T-helper 2 cell (primary cell): ENCODE measurements at places on chromosomes 11 and 22.

- no peak for DNase-seq
These were observed 19.7 kb upstream of the RAB38 start for GRCh38 chr11:88194990-88195389.

DNA sequence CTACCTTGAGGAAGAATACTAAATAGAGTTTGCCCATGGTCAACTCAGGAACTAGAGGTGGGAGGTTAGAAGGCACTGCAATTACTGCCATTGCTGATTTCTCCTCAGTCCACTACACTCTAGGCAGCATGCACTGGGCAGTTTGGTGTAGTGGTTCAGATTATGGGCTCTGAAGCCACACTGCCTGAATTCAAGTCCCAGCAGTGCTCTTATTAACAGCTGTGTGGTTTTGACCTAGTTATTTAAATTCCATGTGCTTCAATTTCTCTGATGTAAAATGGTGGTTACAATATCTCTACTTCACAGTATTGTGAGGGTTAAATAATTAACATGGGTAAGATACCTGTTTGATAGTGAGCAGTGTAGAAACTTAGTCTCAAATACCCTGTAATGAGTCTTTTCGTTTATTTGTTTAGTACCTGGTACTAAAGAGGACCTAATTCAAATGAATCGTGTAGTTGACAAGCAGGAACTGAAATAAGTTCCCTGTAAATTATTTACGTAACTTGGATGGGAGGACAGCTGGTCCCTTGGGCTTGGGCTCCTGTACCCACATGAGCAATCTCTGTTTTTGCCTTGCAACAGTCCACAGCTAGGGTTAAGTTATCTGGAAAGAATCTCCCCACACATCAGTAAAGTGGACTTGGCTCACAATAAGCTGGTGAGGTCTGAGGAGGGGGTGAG lies 17.8 kb downstream of the PRR5L start:
- no peak for DNase-seq

GRCh38 chr11:44905131-44905866 lies 45.4 kb downstream of the TP53I11 start:
- DNase-seq: no peak

DNA sequence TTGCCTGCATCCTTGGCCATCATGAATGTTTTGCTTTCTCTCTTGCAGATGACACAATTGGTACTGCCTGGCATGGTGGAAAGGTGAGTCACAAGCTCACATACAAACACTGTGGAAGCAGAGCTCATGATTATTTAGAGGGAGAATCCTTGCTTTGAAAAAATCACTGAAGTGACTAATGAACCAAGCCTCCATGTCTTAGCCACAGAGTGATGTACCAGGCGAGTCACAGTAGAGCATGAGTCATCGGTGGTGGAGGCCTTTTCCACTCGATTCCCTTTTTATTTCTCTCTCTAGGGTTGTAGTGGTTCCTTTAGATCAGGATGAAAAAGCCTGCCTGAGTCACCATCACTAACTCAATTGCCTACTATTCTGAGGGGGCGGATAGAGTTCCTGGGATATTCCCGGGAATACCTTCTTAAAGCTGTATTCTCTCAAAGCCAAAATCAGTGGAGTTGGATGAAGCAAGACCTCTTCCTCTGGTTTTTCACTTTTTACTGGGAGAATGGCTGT lies 49.6 kb upstream of the ALKBH3 start:
- DNase-seq: no peak

GRCh38 chr11:36750349-36750748 lies 152.3 kb upstream of the RAG2 start:
- no peak for DNase-seq

GRCh38 chr11:114496915-114497314 lies 57.6 kb downstream of the REXO2 start:
- no peak for DNase-seq

DNA sequence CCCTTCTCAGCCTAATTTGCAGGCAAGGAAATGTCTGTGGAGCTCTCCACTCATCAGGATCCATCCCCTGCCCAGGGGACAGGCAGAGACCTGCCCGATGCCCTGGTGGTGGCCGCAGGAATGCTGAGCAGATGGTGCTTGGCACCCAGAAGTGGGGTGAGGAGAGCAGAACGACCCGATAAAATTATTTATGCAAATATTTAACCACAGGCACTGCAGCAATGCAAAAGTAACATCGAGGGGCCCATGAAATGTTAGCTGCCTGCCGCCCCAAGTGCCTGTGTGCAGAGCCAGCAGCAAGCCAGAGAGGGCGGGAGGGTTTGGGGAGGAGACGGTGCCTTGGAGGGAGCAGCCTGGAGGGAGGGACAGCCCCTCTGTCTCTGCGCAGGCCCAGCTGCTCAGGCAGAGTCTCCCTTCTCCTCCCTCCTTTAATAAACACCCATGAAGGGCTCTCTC lies 205.5 kb downstream of the CTTN start:
- DNase-seq: no peak

DNA sequence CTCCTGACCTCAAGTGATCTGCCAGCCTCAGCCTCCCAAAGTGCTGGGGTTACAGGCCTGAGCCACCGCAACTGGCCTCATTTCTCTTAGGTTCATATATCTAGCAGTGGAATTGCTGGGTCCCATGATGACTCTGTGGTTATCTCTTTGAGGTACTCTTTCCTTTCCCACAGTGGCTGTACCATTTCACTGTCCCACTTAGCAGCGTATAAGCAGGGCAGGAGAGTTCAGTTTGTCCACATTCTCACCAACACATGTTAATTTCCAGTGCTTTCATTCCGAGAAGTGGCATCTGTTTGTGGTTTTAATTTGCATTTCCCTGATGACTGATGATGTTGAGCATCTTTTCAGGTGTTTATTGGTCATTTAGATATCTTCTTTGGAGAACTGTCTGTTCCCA lies 16.4 kb downstream of the PRR5 start:
- no peak for DNase-seq

GRCh38 chr11:35740061-35740799 lies 77.7 kb downstream of the TRIM44 start:
- DNase-seq: no peak

DNA sequence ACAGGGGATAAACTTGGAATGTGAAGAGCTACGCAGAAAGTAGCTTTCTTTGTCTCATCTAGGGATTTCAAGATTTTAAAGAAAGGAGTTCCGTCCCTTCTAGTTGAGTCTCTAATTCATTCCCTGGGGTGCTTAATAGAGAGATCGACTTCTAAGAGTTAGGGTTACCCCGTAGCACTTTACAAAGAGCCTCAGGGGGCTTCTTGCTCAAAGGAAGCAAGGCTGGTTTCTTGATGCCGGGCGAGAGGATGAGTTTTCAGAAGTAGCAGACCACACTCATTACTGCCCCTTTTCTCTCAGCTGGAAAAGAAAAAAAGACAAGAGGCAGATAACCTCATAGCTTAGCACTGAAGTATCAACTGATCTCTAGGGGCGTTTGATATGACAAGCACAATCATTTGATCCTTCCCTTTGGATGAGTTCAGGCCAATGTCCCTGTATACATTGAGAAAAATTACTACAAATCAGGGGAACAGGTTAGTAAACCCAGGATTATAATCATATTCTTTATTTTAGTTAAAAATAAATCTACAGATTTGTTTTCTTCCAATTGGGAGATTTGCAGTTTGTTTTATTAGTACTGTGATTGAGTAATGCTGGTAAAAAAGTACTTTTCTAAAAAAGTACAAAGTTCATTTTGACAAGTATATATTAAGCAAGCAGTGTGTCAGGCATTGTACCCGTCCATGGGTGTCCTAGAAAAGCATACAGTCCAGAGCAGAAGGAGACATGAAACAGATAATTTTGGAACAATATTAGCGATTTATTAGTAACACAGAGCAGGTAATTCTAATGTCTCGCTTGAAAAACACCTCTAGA lies 18.7 kb downstream of the ELMOD1 start:
- no peak for DNase-seq

DNA sequence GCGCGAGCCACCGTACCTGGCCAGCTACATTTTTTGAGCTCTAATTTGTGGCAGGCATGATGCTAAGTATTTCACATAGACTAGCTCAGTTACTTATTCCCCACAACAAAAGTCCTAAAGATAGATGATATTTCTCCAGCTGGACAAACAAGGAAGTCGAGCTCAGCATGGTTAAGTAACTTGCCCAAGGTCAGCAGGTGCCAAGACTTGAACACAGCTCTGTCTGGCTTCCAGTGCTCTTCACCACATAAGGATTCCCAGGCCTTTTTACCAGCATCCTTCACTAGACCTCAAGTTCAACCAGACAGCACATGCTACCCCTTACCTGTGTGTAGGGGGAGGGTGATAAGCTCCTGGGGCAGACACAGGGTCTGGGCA lies 177.3 kb upstream of the NCAM1 start:
- DNase-seq: no peak

- no peak for DNase-seq
These were observed 6.2 kb downstream of the ZDHHC8 start for GRCh38 chr22:20137671-20138416.

DNA sequence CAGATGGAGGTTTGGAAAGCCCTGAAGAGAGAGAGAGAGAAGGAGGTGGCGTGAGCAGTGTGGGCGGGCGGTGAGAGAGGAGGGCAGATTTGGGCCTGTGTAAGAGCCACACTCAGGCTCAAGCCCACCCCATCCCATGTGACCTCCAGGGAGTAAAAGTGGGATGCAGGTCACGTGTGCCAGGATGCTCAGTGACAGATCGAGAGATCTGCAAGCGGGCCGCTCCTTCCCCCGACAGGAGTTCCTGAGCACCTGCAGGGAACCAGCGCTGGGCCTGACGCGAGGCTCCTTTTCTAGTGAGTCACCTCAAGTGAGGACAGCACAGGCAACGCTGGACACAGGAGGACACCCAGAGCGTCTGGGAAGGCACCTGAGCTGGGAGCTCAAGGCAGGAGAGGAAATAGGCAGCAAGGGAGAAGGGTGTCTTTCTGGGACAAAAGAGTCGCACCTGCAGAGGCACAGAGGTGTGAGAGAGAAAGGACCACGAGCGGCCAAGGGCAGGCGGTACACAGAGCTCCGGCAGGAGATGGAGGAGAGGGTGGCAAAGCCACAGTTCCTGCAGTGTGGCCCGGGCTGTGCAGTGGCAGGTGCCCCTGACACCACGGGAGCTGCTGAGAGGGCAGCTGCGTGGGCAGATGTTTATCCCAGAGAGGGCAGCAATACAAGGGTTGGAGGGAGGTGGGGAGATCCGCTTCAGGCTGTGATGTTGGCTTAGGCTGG lies 1294.8 kb downstream of the TBC1D22A start:
- no peak for DNase-seq

- DNase-seq: no peak
These were observed 22.5 kb upstream of the CYP2R1 start for GRCh38 chr11:14914536-14914935.

- no peak for DNase-seq
These were observed 17.9 kb upstream of the KCNQ1OT1 start for GRCh38 chr11:2717561-2718325.

DNA sequence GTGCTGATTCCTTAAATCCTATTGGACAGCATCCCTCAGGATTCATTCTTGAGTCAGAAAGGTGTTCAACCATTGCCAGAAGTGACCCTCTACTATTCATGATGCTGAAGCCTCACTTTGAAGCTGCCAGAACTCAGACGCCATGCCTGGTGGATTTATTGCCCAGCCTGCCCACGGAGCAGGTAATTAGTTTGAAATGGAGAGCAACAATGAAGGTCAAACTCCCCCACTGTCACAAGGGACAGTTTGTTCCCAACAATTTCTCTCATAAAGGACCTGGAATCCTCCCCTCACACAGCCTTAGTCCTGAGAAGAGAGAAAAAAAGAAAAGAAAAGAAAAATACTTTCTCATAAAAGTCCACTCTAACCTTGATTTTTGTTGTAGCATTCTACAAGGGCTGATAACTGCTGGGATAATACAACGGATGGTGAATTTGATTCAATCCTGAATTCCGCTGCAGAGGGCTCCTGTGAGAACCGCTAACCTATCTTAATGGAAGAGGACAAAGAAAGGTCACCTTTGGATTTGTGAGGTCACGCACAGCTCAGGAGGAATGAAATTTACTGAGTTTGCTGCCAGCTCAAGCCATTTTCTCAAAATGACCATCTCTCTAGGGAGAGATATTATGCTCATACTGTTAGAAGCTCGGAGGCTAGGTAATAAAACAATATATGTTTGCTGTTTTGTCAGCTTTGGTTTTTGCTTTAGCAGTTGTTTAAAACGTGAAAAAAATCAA lies 161.6 kb upstream of the SYN3 start:
- no peak for DNase-seq

DNA sequence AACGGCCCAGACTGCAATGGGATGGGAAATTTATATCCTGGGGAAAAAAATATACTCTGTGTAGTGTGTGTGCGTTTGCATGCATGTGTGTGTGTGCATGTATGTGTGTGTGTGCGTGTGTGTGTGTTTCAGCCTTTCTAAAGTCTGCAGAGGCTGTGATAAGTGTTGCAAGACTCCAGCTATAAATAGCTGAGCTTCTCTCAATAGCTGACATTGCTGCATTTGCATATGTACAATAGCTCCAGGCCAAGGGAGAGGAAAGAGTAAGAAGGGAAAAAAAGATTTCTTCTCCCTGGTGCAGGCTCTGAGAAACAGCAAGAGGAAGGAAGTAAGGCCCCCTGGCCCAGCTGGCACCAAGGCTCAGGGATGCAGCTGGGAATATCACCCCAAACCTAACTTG lies 483.0 kb downstream of the MN1 start:
- no peak for DNase-seq

DNA sequence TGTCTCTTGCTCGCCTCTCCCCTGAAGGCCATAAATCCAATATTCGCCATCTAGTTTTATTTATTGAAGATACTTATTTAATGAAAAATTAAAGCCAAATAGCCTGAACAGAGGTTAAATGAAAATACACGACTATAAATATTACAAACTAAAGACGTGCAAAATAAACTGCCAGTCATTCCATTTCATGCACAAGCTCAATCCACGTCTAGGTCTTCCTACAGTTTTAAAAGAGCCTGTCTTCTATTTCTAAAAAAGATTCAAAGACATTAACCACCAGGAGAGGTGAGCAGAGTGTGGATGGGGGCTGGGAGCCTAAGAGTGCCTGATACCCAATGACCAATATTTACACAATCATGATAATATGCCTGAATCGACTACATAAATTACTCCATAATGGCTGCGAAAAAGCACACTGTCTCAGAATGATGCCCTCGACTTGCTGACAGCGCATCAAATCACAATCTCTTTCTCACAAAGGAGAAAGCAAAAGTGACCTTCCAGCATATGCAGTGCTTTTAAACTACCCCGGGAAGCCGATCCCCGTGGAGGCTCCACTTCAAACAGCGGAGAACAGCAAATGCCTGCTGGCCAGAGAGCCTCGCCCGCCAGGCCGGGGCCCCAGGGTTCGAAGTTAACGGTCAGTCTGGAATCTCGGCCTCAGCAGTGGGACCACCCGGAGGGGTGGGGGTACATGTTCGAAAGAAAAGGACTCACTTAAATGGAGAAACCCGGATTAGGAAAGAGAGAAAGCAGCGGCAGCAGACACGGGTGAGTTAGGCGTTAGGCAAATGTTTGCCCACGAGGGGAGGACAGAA lies 1.7 kb downstream of the FCHSD2 start:
- no peak for DNase-seq

- no peak for DNase-seq
These were observed 27.9 kb upstream of the RASL10A start for GRCh38 chr22:29343313-29343805.

DNA sequence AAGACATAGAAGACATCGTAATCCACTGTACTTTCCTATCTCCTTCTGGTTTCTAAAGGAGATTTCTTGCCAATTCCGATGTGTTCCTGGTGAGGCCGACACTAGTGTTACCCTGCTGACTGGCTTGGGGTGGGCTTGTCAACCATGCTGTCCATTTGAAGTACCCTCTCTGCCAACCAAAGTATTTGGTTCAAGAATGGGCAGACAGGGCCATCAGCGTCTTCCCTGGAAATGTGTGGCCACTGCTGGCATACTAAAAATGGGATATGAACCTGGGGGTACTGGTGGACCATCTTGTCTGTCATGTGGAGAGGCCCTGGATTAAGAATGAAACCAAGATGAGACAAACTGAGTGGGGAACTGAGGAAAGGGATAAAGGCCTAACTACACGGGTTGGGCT lies 1.8 kb upstream of the VSTM5 start:
- DNase-seq: no peak
